Fibroblast of the aortic adventitia (primary cell): ENCODE measurements at places on chromosomes 12 and 14. TPM values are rescaled to one million over a fixed set of nuclear protein-coding genes. Genes with fewer than 3 reads are reported as not detected.

DNA sequence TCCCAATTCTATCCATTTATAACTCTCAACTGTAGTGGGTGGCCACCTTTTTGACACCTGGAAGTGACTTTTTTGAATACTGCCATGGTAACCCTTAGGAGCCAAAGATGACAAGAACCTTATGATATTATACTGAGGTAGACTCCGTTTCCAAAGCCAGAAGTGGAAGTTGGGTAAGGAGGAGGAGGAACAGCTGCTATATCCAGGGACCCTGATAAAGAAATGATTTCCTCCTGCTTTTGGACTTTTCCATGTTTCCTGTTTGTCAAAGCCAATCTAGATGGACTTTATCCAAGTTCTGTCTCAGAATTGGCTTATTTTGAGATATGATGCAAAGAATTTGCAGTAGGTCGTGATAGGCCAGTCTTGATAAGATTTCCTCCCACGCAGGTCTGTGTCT lies 14.3 kb downstream of the TRIM9 start:
- peak; percentile 21 for DNase-seq

- peak; percentile 65 for DNase-seq
Observed at GRCh38 chr14:105330491-105330895, 15.9 kb downstream of the PACS2 start.

The RPL36AL gene
- 180 and 525 TPM in 2 replicates for total RNA-seq

The DAAM1 gene
- 18.5 and 42.9 TPM in 2 replicates for total RNA-seq

The PAPLN gene
- 3.0 TPM in 2 replicates for total RNA-seq
